ENCODE measurements at places on chromosomes 2 and 18. TPM values are rescaled to one million over a fixed set of nuclear protein-coding genes. Genes with fewer than 3 reads are reported as not detected.

Gene CTLA4
- not detected for polyA plus RNA-seq

Gene NOTO
- not detected for polyA plus RNA-seq

Gene SLC11A1
- 0.46 TPM for polyA plus RNA-seq

Gene HOXD1
- polyA plus RNA-seq = not detected

DNA sequence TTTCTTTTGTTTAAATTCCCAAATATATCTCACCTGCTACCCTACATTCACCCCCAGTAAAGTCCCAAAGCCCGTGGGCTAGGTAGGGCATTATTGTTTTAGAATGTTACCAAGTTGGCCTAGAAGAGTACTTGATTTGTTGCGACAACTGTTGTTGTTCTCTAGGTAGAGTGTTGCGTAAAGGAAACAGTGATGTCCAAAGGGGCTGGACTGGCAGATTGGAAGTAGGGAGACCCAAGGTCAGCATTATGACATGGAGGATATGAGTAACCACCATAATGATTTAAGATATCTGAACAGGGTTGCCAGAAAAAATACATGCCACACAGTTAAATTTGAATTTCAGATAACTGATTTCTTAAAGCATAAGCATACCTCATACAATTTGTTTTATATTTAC is 39.2 kb downstream of the SCN1A start:
- no peak for DNase-seq

DNA sequence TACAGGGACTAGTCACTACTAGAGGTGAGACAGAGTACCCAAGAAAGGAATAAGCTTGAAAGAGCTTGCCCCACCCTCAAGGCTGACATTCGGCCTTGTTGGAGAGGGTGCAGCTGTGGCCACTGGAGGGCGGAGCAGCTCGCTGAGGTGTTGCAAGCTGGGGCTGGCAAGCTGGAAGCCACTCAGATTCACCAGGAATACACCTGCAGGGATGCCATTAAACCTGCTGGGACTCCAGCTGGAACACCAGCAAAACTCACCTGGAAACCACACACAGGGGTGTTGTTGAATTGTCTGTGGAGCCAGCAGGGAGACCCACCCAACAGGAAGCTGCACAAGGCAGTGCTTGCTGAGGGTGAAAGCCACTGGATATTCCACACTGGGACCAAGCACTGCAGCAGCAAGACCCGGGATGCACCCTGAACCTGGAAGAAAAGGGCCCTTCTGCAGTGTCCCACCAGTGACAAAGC is 26.1 kb downstream of the KCTD18 start:
- DNase-seq = peak; percentile 30

DNA sequence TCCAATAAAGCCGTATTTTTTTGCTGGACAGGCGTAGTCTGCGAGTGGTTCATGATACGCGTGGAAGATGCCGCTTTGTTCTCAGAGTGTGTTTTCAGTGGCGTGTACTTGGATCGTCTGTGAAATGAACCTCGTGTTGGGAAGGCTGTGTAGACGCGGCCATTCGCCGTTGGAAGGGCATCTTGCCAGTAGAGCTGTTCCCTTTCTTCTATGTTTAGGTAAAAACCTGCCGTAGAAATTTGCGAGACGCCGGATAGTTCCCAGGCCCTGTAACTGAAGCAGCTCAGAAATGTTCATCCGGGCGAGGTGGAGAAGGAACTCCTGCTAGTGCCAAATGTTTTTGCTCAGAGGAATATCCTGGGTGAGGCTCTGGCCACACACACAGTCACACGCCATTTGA is 133.6 kb downstream of the NFATC1 start:
- DNase-seq = no peak

DNA sequence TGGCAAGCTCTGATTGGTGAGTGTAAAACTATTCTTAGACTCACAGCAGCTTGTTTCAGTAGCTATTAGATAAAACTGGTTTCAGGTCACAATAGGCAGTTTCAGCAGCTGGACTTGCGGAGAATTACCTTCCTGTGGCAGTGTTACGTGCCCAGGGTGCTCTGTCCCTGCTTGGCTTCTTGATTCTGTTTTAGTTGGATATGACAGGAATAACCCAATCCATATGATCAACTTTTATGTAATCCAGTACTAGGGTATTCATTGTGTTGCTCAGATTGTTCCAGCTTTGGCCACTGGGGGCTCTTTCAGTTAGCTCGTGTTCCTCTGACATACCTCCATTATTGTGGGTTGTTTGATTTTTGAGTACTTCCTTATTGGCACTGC is 43.1 kb downstream of the INPP4A start:
- DNase-seq = no peak

- DNase-seq = no peak
Measured at GRCh38 chr2:141506135-141506534, 624.7 kb downstream of the LRP1B start.

DNA sequence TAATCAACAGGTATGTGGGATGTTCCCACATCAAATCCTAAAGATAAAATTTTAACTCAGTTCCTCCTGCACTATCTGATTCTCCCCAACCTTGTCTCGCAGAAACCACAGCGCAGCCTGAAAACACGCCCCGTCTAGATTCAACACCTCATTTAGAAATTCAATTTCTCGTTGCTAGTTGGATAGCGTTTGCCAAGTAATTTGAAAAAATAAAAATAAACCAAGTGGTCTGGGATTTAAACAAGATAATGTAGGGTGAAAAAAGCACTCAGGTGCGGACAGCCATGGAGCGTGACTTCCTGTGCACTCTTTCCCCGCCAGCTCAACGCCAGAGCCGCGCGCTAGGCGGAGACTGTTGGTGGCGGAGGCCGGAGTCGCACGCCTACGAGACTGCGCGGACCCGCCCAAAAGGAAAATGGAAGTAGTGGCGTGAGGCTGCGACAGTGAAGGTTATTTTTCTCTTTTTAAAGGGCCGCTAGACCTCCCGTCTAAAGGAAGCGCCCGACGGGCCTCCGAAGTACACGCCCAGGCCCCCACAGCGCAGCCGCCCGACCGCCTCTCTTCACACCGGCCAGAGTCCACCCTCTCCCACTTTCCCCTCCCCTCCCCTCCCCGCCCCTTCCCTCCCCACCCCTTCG is 615 bp upstream of the CCNT2 start:
- DNase-seq = peak; percentile 25

GRCh38 chr2:8539743-8540551 is 141.9 kb upstream of the ID2 start:
- no peak for DNase-seq
